ENCODE measurements at places on chromosomes 3 and 15.

GRCh38 chr3:147702509-147702908, 293.3 kb downstream of the ZIC1 start:
- no peak for DNase-seq

- peak; percentile 5 for DNase-seq
These were observed 23.5 kb upstream of the HACD2 start for GRCh38 chr3:123608263-123608937.

GRCh38 chr3:17032407-17033034, 147.8 kb downstream of the PLCL2 start:
- peak; percentile 61 for DNase-seq

DNA sequence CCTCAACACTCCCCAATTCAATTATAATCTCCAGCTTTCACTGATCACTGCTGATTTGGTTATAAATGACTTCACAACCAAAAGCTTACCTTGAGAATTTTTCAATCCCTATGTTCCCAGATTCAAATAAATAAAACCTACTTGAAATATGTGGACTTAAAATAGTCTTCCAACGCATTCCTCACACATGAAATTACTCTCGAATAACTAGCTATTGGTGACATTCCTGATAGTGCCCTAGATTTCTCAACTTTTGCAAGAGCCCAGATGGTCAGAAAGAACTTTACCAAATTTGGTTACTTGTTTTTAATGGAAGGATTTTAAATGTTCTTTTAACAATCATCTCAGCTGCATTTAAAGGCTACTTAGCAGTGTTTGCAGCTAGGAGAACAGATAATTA, 605.5 kb downstream of the FHIT start:
- no peak for DNase-seq

GRCh38 chr3:170128259-170128976, 53.1 kb downstream of the PHC3 start:
- DNase-seq = no peak

DNA sequence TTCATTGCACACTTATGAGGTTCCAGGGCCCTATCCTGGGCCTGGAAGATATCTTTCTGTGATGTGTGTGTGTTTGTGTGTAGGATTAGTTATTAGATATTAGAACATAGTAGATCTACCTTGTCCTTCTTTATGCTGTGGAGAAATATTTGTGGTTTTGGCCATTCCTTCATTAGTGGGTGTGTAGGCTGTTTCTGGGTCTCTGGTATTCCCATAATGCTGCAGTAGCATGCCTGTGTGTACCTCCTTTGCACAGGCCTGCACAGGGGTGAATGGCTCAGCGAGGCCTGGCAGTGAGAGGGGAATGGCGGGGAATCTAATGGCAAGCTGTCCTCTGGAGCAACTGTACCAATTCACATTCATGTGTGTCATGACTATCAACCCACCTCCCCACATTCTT, 125.8 kb upstream of the MRPS22 start:
- DNase-seq = no peak

DNA sequence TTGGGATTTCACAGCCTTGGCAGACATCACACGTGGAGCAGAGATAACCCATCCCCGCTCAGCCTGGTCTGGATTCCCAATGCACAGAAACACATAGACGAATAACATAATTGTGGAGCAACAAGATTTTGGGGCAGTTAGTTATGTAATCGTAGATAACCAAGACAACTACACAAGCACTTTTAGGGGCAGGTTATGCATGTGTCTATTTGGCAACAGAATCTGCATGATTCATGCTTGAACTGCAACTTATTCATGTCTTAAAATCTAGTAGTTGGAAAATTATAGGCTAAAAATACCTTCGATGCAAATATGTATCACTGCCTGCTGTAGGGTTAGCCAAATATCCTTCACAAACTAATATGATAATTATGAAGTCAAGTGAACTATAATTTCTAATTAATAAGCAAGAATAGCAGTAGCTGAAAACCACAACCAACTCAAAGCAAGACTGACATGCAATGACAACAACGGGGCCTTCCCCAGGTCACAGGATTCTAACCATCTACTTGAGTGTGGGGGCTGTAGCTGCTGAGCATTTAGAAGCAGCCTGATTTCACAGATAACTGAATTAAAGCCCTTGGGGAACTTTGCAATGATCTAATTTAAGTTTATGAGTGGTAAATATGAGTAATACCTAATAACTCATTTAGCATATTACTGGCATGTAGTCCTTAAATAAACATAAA, 31.1 kb downstream of the DGKG start:
- DNase-seq = no peak

DNA sequence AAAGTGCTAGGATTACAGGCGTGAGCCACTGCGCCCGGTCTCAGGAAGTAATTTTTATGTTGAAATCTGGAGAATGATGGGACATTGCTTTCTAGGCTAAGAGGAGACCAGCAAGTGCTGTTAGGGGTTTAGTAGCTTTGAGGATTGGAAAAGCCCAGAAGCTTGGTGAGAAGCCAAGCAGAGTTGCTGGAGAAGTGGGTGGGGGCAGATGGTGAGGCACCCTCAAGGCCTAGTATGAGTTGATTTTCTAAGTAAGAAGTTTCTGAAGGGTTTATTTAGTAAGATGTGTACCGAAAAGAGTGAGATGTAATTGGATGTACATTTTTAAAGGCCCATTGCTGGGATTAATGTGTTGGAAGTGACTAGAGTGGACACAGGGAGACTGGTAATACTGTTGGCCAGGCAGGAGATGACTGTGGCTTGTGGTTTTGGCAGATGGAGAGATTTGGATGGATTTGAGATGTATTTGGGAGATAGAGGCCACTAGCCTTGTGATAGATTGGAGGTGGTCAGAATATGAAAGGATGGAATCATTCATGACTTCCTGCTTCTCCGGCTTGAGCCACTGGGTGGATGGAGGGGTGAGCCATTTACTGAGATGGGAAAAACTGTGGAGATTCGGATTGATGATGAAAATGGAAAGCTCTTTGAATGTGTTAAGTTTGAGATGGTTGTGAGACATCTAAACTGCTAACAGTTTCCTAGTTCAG, 2.3 kb downstream of the LRRC28 start:
- DNase-seq = no peak

GRCh38 chr3:33883538-33883950, 85.1 kb downstream of the PDCD6IP start:
- peak; percentile 30 for DNase-seq

DNA sequence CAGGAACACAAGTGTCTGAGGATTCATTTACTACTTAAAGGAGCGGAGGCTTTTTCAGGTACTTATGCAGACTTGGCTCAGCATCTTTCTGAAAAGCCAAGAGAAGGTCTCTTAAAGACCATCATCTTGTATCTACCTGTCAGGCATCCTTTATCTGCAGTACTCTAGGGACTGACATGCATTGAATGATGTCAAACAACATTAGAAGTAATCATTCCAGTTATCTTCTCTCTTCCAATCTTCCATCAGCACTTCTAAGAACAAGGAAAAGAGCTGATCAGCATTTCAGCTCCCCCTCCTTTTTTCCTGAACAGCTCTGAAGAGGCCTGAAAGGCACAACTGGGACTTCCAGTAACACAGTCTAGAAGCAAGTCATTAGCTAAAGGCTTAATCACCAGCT, 214.8 kb downstream of the KCNH8 start:
- no peak for DNase-seq

DNA sequence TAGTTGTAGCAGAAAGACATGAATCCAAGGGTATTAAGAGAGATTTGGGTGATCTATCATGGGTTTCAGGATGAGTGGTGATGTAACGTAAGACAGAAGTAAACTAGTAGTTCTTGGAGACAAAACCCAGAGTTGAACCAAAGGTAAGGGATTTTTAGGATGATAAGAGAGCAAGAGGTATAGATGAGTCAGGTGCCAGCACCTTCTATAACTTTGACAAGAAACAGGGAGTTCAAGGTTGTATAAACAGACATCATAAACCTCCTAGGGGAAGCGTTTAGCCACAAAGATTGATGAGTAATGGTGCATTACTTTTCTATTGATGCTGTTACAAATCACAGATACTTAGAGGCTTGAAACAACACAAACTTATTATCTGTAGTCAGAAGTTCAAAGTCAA, 447.3 kb upstream of the ARHGEF26 start:
- no peak for DNase-seq

DNA sequence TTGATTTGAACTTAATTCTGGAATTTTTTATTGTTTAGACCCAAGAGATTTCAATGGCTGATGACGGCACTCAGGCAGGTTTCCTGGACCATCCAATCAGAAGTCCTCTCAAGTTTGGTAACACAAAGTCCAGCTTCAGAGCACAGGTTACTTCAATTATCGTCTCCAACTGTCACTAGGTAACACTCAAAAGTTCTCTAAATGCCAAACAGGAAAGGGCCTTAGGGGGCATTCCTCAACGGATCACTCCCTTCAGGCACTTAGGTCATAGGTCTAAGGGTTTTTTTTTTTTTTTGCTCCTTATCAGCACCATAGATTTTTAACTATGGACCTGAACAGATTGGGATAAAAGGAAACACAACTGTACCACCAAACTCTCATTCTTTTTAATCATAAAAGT, 85.8 kb downstream of the MEIS2 start:
- DNase-seq = no peak

DNA sequence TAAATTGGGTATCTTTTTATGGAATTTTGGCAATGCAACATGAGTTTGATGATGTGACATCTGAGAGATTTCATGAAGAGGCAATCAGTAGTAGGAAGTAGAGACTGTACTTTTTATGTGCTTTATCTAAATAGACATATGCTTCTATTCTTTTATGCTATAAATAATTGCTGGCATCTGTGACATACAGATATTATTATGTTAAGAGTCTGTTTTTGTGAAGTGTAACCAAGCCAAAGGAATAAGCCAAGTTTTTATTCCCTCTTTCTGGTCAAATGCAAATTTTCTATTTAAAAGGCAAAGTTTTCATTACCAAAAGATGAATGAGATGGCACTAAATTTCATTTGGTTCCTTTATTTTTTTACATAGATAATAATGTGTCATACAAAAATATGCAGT, 32.4 kb downstream of the PYDC2 start:
- no peak for DNase-seq

GRCh38 chr3:173139420-173139819, 1.6 kb downstream of the SPATA16 start:
- DNase-seq = no peak

GRCh38 chr3:120429921-120430361, 20.9 kb downstream of the FSTL1 start:
- DNase-seq = no peak

- no peak for DNase-seq
These were observed 161.4 kb upstream of the LRTM1 start for GRCh38 chr3:55089211-55089610.

- DNase-seq = no peak
These were observed 30.1 kb upstream of the TBC1D23 start for GRCh38 chr3:100230710-100231109.

DNA sequence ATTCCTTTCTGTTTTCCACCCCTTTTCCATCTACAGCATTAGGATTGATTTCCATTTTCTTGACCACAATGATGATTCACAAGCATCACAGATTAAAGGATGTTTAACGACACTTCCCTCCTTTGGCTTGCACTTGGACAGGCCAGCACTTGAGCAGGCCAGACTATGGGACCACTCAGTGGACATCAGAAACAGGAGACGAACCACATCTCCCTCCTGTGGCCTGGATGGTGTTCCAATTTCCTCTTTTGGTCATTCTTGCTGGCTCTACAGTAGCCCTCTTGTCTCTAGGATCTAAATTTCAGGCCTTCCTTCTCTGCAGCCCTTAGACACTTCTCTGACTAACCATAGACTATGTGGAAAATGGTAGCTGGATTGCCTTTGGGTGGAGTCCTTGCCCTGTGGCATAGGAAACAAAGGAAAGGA, 78.8 kb upstream of the BOC start:
- no peak for DNase-seq

DNA sequence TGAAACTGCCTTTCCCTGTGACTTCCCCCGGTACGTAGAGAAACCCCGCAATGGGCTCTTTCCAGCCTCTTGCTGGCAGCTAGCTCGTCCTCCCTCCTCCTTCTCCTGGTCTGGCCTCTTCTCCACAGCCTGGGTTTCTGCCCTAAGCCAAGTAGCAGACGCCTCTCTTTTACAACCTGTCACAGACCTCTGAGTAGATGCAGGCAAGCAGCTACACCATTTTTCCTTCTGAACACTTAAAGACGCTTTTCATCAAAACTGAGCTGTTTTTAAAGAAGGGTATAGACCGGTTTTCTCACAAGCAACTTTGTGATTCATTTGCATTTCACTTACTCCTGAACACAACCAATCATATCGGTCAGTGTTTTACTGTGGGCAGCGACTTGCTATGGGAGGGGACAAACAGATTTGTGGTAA, 32.0 kb downstream of the ADAMTSL3 start:
- no peak for DNase-seq

- no peak for DNase-seq
These were observed 54.3 kb downstream of the AAGAB start for GRCh38 chr15:67199881-67200763.

DNA sequence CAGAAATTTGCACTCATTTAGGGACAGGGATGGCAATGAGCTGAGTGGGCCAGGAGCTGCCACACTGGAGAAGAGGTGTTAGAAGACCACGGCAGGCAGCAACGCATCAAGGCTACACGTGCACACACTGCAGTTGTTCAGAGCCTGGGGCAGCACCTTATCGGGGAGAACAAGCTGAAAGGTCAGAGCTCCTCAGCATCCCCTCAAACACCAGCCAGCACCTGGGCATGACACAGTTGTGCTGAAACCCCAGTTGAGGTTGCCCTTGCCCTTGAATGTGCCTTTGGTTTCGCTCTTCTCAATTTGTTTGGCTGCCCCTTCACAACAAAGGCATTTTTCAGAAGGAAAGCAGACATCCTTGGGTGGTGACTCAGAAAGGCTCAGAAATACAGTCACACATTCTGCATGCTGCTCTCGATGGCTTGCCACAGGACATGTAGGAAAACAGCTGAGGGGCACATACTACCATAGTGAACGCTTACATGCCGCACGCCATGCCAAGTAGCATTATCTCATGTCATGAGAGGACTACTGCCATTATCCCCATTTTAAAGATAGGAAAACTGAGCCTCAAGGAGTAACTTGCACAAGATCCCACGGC, 57.6 kb downstream of the ST8SIA2 start:
- DNase-seq = no peak

GRCh38 chr3:32743934-32744333, 58.9 kb downstream of the CNOT10 start:
- no peak for DNase-seq

GRCh38 chr3:51691949-51692348, 14.9 kb upstream of the GRM2 start:
- no peak for DNase-seq

GRCh38 chr3:107543666-107544065, 20.9 kb downstream of the BBX start:
- DNase-seq = peak; percentile 54

GRCh38 chr15:26083896-26084295, 220.8 kb upstream of the ATP10A start:
- no peak for DNase-seq

- DNase-seq = no peak
These were observed 74.7 kb downstream of the ZNF148 start for GRCh38 chr3:125300416-125300815.

GRCh38 chr3:46959161-46959511, 17.4 kb downstream of the CCDC12 start:
- DNase-seq = no peak

DNA sequence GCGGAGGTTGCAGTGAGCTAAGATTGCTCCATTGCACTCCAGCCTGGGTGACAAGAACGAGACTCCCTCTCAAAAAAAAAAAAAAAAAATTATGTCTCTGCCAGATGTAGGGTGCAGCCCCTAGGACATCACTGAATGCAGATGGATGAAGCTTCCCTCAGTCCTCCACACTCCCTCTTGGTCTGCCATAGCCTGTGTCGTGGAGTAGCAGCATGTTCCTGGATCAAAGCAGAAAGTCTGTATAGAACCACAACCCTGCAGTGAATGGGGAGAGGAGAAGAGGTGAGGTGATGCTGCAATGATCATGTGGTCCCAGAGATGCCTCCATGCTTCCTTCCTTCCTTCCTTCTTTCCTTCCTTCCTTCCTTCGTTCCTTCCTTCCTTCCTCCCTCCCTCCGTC, 15.3 kb upstream of the LAMB2 start:
- no peak for DNase-seq
